DMS153 (cell line): ENCODE measurements at places on chromosomes 2 and 18.

- DNase-seq, result no peak
These were observed 102.0 kb upstream of the PXDN start for GRCh38 chr2:1846046-1847015.

GRCh38 chr2:177332026-177332991, 60.3 kb upstream of the AGPS start:
- peak; percentile 46 for DNase-seq

DNA sequence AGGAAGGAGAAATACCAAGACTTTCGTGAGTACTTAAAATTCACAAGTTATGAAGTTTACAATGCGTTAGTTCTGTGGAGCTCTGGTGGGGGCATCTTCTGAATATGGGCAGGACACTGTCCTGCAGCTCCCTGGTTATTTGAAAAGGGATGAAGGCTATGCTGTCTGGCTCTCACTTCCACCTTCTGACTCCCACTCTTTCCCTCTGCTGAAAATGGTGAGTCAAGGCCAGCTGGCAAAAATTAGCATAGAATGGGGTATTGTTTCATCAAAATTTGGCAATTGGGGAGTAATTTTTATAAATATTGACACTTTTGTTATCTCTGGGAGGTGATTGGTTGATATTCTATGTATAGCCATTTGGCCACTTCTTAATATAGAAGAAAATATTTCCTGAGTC, 177.4 kb downstream of the PARD3B start:
- DNase-seq, result no peak

DNA sequence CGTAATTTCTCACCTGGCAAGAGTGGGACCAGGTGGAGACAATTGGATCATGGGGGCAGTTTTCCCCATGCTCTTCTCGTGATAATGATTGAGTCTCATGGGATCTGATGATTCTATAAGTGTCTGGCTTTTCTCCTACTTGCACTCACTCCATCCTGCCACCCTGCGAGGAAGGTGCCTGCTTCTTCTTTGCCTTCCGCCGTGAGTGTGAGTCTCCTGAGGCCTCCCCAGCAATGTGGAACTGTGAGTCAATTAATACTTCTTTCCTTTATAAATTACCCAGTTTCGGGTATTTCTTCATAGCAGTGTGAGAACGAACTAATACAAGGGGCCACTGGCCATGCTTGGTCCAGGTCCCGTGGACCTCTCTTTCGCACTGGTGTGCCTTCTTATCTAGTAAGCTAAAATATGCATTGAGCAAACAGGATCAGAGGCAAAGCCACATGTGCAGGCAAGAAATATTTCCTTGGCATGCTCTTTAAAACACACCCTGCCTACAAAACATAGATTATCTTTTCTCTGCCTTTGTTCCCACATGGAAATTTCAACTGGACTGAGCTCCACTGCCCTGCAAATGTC, 821.1 kb downstream of the TRIB2 start:
- DNase-seq, result no peak

DNA sequence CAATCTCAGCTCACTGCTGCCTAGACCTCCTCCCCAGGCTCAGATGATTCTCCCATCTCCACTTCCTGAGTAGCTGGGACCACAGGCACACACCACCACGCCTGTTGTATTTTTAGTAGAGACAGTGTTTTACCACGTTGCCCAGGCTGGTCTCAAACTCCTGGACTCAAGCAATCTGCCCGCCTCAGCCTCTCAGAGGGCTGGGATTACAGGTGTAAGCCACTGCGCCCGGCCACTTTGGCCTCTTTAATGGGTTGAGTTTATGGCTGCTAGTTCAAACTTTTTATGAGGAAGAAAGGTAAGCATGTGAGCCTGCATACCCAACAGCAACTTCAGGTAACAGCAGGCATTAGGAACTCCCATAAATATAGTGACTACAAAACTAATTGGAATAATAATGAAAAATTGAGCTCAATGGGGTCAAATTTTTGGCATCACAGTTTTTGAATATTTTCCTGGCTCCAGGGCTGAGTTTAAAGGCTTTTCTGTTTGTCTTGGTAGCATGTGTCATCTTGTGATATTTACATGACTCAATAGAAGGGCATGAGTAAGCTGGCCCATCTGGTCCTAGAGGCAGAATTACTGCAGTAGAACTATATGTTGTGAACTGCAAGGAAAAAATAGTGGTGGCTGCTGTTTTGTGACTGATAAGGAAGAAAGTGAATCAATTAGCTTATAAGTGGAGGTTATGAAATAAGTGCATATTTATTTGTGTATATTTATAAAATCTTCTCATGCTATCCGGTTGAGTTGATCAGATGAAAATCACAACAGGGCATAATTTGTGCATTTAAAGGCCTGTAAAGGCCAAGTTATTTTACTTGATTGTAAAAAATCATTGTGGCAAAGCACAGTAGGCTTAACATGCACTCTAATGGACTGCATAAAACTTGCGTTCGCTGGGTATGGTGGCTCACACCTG, 24.8 kb downstream of the GALM start:
- no peak for DNase-seq

GRCh38 chr18:40812981-40813515, 1142.0 kb upstream of the PIK3C3 start:
- no peak for DNase-seq

GRCh38 chr2:85888020-85888683, 638 bp downstream of the ST3GAL5 start:
- no peak for DNase-seq

DNA sequence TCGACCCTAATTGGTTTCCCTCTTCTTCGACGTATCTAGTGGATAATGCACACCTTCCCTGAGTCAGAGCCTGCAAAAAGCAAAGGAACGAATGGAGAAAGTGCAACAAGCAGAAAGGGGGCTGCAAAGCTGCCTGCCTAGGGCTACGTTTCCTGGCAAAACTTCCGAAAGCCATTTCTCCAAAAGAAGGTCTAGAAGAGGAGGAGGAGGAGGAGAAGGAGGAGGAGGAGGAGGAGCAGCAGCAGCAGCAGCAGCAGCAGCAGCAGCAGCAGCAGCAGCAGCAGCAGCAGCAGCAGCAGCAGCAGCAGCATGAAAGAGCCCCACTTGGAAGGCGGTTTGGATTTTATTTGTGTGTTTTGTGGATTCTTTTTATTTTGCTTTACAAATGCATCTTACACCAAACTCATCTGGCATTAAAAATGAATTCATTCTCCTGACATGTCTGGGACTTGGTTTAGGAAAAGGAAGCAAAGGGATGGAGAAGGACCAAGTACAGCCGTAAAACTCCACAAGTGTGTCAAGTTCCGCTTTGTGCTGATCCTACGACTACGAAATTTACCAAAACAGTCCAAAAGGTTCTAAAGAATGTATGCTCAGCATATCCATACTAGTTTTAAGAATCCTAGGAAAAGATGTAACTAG, 2.0 kb downstream of the TCF4 start:
- DNase-seq, result no peak

- no peak for DNase-seq
These were observed 312.2 kb downstream of the LRATD1 start for GRCh38 chr2:14944562-14945346.

DNA sequence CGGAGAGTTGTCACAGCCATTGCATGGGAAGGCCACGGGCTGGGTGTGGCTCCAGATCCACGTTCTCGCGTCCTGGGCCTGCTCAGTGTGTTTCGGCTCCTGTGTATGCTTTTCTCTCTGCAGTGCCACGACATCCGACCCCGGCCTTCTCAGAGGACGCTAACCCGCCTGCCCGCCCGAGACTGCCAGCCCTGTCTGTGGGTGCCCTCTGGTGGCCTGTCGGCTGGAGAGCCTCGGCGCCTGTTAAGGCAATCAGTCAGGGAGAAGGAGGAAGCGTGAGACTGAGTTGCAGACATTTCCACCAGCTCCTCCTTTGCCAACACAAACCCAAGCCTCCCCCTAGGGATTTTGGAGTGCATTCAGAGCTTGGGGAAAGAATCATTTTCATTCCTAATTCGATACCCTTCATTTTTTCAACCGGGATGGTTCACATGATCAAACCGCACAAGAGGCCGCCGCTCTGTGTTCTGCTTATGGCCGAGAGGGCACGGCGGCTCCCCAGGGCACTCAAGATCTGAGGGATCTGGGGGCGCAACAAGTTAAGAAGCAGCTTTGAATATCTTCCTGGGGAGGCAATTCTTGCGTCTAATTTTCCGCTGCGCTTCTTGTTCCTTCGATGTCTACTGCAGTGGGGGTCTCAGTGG, 37.5 kb upstream of the ZBTB7C start:
- DNase-seq, result peak; percentile 88

GRCh38 chr18:79546781-79547272, 132.8 kb upstream of the CTDP1 start:
- DNase-seq, result no peak

GRCh38 chr2:95267458-95268210, 6.6 kb upstream of the PROM2 start:
- DNase-seq, result no peak

GRCh38 chr18:79582978-79583377, 96.6 kb upstream of the CTDP1 start:
- no peak for DNase-seq

DNA sequence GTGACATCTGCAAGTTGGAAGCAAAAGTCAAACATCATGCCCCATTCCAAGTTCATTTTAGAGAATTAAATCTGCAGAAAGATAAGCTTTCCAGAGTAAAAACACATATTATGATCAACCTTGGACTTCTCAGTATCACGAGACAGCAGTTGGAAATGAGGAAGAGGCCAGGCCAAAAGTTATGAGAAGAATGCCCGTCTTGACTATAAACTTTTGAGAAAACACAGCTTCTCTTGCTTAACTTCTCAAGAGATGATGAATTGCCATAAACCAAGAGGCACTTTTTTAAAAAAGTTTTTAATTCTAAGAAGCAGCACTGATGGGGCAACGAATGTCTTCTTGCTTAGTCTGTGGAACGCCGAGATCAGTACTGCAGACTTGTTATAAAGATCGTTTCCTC, 52.6 kb upstream of the NFU1 start:
- DNase-seq, result no peak

DNA sequence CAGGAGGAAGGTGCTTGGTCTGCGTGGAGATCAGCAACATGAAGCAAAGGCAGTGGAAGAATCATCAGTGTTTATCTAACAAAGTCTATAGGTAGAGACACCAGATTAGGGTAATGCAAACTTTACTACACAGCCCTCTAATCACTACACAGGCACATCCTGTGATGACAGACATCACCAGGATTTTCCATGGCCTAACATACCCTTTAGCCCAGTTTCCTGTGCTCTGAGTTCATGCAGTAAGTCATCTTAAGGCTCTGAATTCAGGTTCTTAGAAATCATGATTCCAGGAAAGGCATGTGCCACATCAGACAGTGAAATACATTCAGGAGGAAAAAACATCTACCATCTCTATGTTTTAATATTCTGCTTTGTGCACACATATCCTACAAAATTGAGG, 708.5 kb upstream of the SLC8A1 start:
- DNase-seq, result no peak
